Activated CD4-positive, CD25-positive, alpha-beta regulatory T cell (primary cell): ENCODE measurements at places on chromosomes 11 and 22.

DNA sequence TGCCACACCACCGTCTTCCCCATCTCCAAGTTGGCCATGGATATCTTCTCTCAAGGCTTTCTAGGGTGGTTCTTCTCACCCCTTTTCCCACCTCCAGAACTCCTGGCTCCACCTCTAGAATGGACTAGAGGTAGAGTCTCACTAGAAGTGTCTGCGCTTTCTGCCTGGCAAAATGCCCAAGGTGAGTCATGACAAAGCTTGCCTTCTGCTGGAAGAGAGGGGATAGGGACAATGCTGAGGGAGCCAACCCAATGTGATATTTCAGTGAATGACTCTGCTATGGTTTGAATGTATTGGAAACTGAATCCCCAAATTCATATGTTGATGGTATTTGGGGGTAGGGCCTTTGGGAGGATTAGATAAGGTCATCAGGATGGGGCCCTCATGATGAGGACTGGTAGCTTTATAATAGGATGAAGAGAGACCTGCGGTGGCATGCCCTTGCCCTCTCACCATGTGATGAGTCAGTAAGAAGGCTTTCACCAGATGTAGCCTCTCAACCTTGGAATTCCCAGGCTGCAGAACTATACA, 4.1 kb upstream of the CD82 start:
- no peak for DNase-seq

DNA sequence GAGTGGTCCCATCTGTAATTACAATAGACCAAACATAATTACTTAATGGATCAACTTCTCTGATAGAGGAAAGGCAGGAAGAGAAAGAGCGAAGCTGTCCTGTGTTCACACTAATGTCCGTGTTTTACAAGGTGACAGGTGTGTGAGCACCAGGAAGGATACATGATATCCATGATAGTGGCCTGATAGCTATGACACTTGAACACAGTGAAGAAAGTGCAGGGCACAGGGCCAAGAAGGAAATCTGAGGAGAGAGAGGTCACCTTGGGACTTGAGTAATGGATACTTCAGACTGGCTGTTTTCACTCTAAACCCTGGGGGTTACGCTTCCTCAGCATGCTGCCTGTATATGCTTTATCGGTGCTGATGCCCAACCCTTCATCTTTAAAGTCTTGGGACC, 29.4 kb downstream of the TUB start:
- no peak for DNase-seq

DNA sequence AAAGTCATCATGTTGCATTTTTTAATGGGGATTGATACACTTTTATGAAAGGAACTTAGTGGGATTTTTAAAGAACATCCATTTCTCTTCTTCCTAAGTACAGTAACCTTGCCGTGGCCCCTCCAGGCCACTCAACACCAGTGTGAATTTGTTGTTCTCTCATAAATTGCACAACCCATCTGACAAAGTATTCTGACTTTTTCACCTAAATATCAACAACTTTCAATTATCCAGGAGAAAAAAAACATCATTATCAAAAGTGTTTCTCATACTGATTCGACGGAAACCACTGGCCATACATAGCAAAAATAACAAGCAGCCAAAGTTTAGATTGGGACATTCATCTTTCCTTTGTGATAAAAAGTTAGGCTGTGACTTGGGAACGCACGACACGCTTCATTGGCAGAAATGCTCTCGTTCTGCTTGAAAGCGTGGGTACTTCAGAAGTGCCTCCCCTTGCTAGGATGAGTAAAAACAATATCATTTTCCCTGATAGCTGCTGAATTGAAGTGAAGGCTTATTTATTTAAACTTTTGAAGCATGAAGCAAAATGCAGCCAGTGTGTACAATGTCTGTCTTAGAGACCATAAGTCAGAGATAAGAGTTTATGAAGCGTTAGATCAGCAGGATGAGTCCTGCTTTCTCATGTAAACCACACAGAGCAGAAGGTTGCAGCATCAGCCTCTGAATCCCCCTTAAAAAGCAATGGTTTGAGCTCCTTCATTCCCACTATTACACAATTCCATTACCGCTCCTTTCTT, 20.6 kb upstream of the EIF3M start:
- no peak for DNase-seq

GRCh38 chr11:75760710-75761493, 7.7 kb upstream of the DGAT2 start:
- DNase-seq = no peak

GRCh38 chr11:128732471-128733277, 38.8 kb downstream of the FLI1 start:
- no peak for DNase-seq

GRCh38 chr11:62069986-62070919, 53.6 kb upstream of the INCENP start:
- no peak for DNase-seq

GRCh38 chr11:117026593-117027330, 71.5 kb downstream of the SIK3 start:
- DNase-seq = no peak

GRCh38 chr22:44543781-44544477, 45.9 kb upstream of the RTL6 start:
- no peak for DNase-seq

DNA sequence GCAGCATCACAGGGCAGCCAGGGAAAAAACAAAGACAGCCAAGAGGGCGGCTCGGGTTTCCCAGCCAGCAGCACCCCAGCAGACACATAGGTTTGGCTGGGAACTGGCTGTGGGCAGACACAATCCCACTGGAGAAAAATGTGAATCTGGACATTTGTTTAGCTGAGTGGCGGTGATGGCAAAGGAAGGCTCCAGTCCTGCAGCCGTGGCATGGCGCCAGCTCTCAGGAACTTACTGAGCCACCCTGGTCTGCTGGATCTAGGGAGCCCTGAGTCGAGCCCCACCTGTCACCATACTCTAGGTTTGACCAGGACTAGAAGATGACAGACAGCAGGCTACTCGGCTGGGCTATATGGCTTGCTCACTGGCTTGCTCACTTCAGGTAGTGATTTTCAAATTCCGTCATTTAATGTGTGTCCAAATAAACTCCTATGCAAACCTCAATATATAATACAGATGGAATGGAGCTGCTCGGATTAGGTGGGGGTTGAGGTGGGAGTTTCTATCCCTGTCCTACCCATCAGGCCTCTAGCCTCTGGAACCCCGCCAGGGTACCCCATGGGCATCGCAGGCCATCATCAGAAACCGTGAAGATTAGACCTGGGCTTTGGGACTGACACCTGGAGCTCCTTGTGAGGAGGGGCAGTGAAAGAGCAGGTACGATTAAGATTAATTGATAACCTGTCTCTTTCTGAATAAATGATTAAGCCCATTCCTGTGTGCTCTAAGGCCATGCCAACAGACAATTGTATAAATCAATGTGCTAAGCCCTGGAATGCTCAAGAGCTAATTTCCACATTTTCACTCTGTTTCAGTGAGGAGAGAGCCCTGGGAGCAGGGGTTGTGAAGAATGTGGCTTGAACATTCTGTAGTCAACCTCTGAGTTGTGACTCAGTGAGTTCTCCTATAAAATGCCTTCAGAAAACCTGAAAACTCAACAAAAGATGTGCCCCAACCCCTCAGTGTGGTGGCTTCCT, 42.5 kb downstream of the GALNT18 start:
- DNase-seq = no peak

- DNase-seq = no peak
Observed at GRCh38 chr11:65356394-65356972, 1.9 kb downstream of the TIGD3 start.

- no peak for DNase-seq
Observed at GRCh38 chr11:45282081-45282480, 4.1 kb downstream of the SYT13 start.

- DNase-seq = no peak
Observed at GRCh38 chr11:110711776-110712658, at the start of gene ARHGAP20. Gene ARHGAP20, minus strand, starts transcription at chr11:110712437. Its CDS starts 206 bp downstream, at chr11:110712231.

DNA sequence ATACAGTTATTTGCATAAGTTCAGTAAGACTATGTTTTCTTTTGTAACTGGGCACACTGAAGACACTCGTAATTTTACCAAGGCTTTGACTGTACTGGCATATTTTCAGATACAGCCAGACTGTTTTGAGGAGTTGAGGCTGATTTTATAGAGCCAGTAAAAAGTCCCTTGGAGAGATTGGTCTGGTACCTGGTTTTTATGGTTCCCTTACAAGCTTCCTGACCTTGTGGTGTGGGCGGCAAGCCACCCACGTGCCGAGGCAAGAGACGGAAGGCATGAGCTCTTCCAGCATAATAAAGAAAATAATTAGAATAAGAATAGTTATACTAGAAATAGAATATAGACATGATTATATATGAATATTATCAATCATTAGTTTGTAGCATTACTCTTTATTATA, 11.3 kb upstream of the GSTP1 start:
- no peak for DNase-seq
